ENCODE measurements at places on chromosomes 7 and 10. TPM values are rescaled to one million over a fixed set of nuclear protein-coding genes. Genes with fewer than 3 reads are reported as not detected.

DNA sequence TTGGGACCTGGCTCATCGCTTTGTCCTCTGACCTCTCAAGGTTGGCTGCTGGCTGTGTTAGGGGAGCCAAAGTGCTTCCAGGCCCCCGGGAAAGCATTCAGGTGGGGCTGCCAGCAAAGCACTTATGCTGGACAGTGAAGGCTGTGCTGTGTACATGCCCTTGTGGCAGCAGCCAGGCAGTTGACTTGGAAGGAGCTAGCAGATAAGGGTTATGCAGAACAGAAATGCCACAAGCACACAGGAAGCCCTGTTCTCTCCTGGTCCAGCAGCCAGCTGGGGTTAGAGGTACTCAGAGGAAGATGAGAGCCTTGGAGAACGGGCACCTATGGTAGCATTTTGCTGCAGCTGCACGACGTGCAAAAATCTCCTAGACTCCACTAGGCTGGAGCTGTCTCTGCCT is 35.2 kb upstream of the OR9A4 start:
- DNase-seq, result no peak

- peak; percentile 3 for DNase-seq
Measured at GRCh38 chr7:919114-919442, 35.4 kb downstream of the ADAP1 start.

DNA sequence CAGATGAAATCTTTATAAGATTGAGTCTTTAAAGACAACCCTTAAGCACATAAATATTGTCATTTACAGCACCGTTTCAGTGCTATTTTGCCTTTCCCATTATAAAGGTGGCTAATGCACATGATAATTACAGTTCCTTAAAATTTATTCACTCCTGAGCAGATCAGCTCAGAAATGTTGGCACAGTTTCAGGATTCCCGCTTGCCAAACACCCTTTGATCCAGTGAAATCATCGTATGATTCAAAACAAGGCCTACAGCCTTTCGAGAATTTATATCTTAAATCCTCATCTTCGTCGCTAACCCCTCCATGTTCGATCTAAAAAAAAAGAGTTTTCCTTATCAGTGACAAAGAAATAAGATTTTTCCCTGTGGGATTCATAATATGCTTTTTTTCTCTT is 14.1 kb upstream of the SOSTDC1 start:
- no peak for DNase-seq

BAIAP2L1 gene
- 16.9 TPM for total RNA-seq

Data from adrenal gland (tissue), 19 donors.